ENCODE measurements at places on chromosomes 12 and 14.

DNA sequence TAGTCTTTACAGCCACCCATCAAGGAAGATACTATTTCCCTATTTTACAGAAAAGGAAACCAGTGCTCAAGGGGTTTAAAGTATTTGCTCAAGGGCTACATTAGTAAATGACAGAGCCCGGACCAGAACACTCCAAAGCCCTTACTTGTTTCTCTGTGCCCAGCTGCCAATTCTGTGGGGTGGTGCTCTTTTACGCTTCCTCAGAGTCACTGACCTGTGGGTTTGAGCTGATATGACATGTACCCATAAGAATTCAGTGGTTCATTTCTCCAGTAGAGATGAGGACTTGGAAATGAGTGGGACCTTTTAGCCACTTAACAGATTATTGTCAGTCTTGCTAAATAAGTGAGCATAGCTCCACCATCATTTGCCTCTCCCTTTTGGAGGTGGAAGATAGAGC lies 37.4 kb upstream of the NKX2-8 start:
- no peak for DNase-seq

GRCh38 chr14:96754162-96754844 lies 42.9 kb upstream of the VRK1 start:
- no peak for DNase-seq

- DNase-seq: no peak
Measured at GRCh38 chr12:111636209-111636945, 37.3 kb upstream of the ATXN2 start.

GRCh38 chr12:6143303-6143675 lies 18.8 kb upstream of the VWF start:
- DNase-seq: no peak

DNA sequence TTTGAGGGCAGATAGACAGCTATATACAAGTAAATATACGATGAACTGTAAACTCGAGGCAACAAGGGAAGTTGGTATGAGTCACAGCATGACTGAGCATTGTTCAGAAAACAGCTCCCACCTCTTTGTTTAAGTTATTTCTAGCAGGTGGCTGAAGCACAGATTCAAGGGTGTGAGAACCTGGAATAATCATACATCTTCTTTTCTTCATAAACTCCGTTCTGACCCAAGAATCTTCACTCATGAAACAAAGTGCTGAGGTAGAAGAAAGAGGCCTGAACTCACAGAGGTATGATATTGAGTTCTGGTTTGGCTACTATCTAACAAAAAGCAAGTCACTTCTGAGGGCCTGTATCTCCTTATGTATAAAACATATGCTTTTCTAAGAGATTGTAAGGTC lies 364.1 kb upstream of the KITLG start:
- no peak for DNase-seq

DNA sequence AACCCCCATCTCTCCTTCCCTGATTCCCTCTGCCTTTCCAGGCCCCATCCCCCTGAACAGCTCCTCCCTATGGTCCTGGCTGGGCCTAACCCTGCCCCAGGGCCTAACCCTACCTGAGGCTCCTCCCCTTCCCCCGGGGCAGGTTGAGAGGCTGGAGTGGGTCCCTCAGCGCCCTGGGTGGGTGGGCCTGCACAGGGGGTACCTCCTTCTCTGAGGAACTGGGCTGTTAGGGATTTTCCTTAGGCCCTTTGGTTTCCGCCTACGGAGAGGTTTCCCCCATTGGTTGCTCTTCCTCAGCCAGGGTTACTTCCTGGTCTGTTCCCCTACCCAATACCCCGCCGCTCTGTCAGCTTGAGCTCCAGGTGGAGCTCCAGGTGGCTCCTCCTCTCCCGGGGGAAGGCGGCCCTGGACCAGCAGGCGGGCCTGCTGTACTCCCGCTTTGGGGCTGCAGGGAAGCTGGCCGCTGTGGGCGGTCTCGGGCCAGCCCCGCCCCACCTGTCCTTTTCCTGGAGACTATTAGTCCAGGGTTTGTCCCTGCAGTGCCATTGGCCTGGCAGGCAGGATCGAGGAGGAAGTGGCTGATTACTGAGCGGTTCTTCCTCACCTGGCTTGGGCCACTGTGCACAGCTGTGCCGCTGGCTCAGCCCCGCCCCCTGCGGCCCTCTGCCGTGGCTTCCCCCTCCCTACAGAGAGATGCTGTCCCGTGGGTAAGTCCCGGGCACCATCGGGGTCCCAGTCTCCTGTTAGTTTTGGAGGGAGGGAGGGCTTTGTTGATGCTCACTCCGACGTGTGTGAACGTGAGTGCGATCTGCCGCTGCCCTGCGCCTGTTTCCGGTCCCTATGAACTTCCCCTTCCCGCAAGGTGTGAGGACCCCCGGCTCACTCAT lies 2.5 kb downstream of the C12orf57 start:
- DNase-seq: no peak

DNA sequence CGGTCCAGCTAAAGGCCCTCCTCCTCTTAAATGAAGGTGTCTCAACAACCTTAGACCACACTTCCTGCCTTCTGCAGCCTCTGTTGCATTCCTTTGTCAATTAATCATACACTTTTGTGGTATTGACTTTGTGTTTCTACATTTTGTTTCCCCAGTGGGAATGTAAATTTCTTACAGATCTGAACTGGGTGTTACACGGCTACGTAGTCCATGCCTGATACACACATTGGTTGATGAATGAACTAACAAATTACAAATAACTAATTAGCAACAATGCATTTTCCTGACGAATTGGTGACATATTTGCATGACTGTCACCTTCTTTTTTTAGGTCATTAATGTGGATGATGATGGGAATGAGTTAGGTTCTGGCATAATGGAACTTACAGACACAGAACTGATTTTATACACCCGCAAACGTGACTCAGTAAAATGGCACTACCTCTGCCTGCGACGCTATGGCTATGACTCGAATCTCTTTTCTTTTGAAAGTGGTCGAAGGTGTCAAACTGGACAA lies 15.2 kb upstream of the CCT2 start:
- DNase-seq: no peak

GRCh38 chr12:64890873-64891468 lies 66.5 kb downstream of the TBC1D30 start:
- DNase-seq: peak; percentile 3

GRCh38 chr14:72699852-72700257 lies 194.0 kb downstream of the DPF3 start:
- no peak for DNase-seq

DNA sequence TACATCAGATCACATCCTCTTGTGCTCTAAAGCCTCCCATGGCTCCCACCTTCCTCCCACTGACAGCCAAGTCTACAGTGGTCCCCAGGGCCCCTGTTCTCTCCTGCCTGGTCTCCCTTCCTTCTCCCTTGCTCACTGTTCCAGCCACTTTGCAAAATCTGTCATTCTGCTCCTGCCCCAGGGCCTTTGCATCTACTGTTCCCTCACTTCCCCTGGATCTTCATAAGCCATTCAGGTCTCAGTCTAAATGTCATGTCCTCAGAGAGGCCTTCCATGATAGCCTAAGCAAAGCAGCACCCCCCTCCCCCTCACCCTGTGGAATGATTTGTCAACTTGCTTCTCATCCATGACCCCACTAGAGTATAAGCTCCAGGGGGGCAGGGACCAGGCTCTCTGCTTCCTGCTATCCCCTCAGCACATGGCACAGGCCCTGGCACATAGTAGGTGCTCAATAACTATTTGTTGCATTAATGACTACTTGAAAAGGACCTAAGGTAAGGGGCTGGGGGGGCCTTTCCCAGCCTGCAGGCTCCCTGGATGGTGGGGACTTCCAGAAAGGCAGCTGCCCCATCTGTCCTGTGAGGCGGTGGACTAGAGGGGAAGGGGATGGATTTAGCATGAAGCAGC lies 5.0 kb downstream of the SLC8B1 start:
- DNase-seq: no peak

DNA sequence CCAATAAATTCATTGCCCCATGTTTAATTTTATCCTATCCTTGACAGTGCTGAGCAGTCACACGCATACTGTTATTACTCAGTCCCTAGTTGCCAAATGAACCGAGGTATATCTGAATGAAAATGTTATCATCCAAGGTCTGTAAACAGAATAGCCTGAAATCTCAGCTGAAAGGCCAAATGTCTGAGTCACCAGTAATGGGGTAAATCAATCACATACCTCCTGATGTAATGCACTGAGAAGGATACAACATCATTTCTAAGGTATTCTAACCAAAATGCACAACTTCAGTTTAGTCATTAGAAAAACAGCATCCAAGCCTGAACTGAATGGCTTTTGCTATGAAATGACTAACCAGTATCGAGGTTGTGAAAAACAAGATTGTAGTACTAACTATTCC lies 228.6 kb downstream of the DPF3 start:
- no peak for DNase-seq
